ENCODE measurements at places on chromosomes 5 and 9.

DNA sequence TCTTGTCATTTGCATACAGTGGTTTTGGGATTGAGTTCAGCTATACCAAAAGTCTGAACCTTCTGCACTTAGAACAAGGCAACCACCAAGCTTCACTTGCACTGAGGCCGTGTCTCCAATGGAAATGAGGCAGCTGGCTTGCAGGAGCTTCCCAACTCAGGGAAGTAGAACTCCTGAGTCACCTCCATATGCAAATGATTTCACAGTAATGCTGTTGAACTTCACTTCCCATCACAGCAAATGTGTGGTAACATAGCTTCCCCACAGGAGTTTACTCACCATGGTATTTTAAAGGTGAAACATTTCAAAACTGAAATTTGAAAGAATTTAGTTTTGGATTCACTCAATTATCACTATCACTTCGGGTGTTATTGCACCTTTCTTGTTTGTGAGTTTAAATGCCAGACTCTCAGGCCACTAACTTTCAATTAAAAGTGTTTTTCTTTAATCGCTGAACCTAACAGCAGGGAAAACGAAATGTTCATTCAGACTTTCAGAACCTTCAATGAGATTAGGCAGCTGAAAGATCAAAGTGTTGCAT, 9.0 kb downstream of the CD274 start:
- no peak for DNase-seq

DNA sequence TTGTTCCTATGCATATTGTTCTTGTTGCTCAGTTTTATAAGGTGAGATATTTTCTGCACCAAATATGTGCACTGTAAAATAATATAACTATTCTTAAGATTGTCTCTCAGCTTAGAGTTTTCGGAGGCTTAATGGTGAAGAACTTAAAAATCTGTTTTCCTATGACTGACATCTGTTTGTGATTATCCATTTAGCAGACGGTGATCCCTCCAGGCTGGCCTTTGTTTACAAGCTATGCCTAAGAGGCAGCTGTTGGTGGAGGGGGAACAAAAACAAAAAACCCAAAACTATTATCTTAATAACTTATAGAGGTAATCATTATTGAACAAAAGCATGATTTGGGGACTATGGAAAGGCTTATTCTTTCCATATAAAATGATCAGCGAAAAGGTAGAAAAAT, 658 bp downstream of the PDCD1LG2 start:
- no peak for DNase-seq

- no peak for DNase-seq
Observed at GRCh38 chr5:166353580-166353979, 1937.9 kb upstream of the WWC1 start.

- DNase-seq: no peak
Observed at GRCh38 chr5:962801-963200, 45.8 kb upstream of the NKD2 start.

GRCh38 chr5:83493644-83494043, 22.1 kb downstream of the VCAN start:
- DNase-seq: no peak

DNA sequence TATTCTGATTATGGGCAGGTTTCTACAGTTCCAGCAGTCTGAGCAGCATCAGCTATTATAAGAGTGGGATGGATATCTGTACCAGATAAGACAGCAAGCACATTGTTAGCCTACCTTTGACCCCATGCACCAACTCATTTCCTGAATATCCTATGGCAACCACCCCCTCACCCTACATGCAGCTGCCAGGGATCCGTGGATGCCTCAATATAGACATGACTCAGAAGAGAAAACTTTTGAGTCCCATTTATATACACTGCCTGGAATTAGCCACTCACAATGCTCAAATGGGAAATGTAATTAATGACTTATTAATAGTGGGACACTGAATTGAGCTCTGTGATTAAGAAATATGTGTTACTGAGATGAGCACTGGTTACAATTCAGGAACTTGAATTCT, 124.4 kb downstream of the SSBP2 start:
- no peak for DNase-seq

GRCh38 chr9:69145144-69145715, 28.8 kb upstream of the TJP2 start:
- DNase-seq: no peak

GRCh38 chr9:71271602-71272001, 150.2 kb upstream of the TRPM3 start:
- DNase-seq: no peak

DNA sequence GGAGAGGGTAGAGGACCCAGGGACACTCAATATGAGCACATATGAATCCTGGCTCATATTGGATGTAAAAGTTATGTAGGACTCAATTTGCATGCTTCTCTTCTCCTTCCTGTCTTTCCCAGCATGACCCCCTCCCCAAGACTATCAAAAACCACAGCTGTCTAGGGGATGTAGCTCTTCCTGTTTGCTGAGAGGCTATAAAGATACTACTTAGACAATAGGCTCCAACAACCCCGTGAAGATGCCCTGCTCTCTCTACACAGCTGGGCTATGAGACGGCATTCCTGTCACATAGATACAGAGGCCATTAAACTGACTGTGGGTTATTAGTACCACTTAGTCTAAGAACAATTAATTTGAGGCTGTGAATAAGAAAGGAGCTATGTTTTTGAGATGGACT, 56.5 kb upstream of the PCSK1 start:
- DNase-seq: no peak

DNA sequence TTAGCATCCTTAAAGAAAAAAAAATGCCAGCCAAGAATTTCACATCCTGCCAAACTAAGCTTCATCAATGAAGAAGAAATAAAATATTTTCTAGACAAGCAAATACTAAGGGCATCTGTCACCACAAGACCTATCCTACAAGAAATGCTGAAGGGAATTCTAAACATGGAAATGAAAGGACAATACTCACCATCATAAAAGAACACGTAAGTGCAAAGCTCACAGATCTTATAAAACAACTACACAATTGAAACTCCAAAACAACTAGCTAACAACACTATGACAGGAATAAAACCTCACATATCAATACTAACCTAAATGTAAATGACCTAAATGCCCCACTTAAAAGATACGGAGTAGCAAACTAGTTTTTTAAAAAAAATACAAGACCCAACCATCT, 71.4 kb downstream of the TTC39B start:
- no peak for DNase-seq

DNA sequence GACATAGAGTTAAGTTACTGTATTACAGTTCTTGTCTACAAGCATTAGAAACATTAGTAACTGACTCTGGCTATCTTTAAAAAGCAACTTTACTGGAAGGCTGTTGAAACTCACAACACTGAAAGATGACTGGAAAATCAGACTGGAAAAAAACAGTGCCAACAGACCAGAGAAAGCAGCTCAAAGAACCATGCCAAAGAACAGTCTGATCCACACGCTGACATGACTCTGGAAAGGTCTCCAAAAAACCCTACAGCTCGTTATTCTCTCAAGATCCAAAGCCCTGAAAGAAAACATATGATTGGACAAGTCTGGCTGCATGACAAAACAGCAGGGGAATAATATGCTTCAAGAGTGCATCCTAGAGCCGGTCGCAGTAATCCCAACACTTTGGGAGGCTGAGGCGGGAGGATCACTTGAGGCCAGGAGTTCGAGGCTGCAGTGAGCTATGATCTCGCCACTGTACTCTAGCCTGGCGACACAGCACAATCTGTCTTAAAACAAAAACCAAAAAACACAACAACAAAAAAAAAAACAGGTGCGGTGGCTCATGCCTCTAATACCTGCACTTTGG, 5.6 kb downstream of the GOLPH3 start:
- no peak for DNase-seq

- DNase-seq: no peak
Observed at GRCh38 chr5:104295991-104296390, 733.4 kb upstream of the NUDT12 start.

- peak; percentile 10 for DNase-seq
Observed at GRCh38 chr9:132114102-132114707, 34.5 kb upstream of the MED27 start.

DNA sequence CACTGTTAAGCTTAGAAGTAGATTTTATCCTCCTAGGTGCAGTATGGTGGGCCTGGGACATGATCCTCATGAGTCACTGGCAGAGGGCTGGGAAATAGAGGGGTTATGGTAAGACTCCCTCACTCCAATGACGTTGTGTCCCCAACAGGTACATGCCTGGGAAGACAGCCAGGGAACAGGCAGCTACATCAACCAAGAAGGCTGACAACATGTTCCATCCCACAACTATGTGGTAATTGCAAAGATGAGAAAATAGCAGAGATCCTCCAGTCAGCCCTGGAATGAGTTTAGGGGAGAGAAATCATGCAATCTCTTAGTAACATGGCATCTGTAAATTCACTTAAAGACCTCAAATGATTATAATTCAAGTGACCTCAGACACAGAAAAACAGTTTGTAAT, 114.4 kb upstream of the LIFR start:
- DNase-seq: no peak

GRCh38 chr9:20683351-20684034, 566 bp upstream of the FOCAD start:
- DNase-seq: peak; percentile 41

DNA sequence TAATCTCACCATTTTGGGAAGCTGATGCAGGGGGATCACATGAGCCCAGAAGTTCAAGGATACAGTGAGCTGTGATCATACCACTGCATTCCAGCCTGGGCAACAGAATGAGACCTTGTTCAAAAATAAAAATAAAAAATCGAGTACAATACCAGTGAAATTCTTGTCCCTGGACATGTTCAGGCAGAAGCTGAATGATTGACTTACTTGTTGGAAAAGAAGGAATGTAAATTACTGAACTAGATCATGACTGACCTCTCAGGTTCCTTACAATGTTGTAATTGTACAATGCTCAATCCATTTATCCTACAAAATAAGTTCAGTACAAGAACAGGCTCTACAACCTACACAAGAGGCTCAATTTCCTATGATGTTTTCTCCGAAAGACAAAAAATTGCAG, 1010.4 kb downstream of the TLE1 start:
- DNase-seq: no peak

DNA sequence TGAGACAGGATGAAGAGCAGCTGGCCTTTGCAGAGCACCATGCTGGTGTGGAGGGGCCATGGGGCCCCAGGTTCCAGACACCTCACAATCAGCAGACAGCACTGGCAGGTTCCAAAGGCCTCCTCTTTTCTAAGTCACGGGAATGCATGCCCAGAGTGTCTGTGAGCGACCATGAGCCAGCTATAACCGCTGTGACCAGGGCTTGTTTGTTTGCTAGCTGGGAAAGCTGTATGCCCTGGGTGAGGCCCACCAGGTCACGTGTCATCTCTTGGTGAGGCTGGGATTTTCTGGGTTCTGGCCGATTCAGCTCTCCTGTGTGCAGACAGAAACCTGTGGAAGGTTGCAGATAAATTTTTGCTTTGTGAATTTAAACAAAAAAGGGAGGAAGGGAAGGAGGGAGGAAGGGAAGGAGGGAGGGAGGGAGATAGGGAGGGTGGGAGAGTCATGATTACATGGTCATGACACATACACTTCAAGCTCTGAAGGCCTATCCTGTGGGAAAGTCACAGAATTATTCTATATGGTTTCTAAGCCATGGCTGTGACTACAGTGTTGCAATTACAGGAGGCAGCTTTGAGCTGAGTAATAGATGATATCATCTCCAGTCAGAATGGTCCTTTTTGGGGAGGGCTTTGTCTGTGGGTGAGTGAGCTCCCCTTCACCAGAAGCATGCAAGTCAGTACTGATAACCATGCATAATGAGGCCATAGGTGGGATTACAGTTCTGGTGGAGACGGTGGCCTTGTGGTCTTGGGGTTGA, 37.2 kb downstream of the PAPPA start:
- DNase-seq: no peak

- no peak for DNase-seq
Observed at GRCh38 chr5:56664025-56664424, 151.3 kb upstream of the MAP3K1 start.

DNA sequence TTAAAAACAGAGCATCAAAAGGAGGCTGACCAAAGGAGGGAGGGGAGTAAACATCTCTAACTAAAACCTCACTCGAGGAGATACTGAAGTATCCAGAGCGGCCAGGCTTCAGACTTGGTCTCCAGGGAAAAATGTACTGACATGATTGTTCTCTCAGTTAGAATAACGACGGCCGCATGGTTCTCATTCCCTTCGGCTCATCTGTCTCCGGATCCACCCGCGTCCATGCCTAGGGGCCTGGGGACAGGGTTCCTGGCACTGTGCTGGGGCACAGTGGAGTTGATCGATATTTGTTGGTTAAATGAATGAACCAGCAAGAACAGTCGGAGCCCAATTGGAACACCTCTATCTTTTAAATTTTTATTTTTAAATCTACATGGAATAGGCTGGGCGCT, 167.1 kb upstream of the PHYKPL start:
- DNase-seq: no peak

DNA sequence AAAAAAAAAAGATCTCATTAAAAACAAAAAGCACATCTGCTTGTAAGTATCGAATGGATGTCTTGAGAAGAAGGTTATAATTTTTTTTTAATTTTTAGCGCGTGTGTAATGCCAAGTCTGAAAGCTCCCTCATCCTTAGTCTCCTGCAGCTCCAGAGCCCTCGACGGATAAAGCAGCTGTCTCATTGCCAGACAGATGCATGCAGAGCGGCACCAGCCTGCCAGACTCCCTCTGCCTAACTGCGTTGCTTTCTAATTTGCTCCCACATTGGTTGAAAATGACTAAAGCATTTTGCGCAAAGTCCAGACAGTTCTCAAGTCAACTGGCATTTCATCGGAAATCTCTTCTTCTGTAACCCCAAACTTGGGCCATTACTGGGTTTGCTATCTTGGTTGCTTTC, 29.4 kb downstream of the OLFM1 start:
- no peak for DNase-seq

DNA sequence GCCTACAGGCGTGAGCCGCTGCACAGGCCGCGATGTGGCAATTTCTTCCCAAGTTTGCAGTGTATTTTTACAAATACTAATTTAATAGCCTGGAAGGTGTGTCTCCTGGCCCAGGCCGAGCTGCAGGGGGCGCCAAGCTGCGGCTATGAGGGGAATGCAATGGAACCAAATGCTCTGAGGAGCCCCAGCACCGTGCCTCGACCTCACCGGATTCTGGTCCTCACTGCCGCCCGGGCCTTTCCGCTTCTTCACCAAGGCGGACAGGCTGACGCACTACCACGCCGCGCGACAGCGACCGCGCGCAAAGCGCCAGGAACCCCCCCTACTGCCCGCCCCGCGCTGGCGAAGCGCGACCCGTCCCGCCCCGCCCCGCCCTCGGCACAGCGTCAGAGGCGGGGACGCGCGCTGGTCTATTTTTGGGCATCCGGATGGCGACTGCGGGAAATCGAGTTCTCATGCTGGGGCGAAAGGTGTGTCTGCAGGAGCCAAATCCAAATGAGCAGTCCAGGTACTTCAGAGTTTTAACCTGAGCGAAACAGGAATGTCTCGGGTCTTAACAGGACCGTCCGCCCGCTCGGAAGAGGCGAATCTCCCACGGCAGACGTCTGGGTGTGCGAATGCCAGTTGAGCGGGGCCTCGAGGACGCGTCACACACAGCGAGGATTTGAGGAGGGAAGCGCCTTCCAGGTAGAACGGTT, 31.7 kb upstream of the PRXL2C start:
- DNase-seq: peak; percentile 67
